ENCODE measurements at places on chromosomes 11 and 22. TPM values are rescaled to one million over a fixed set of nuclear protein-coding genes. Genes with fewer than 3 reads are reported as not detected.

Gene THY1
- 13.7 TPM for total RNA-seq

GRCh38 chr11:44638032-44638431 is 72.6 kb downstream of the CD82 start:
- H3K4me1 ChIP-seq: peaks cover 4% of the 10 kb centered on the region
- no peak overlapping the region for H3K27ac ChIP-seq

DNA sequence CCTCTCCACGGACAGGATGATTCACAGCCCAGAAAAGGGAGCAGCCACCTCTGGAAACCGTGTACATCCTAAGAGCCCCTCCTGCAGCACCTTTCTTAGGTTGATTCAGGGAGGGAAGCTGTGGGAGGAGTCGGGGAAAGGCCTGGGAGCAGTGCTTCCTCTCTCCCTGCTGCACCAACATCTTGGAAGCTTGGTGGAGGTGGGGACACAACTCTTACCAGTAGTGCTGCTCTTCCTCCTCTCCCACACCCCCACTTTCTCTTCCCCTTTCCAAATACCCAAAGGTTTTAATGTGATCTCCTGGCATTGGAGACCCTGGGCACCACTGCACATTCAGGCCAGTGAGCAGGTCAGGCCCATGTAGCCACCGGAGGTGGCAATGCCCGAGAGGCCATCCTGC is 46.4 kb upstream of the HORMAD2 start:
- H3K27me3 ChIP-seq: no peaks in the 10 kb centered on the region
- no peak for DNase-seq
- no peak overlapping the region for H3K4me3 ChIP-seq

DNA sequence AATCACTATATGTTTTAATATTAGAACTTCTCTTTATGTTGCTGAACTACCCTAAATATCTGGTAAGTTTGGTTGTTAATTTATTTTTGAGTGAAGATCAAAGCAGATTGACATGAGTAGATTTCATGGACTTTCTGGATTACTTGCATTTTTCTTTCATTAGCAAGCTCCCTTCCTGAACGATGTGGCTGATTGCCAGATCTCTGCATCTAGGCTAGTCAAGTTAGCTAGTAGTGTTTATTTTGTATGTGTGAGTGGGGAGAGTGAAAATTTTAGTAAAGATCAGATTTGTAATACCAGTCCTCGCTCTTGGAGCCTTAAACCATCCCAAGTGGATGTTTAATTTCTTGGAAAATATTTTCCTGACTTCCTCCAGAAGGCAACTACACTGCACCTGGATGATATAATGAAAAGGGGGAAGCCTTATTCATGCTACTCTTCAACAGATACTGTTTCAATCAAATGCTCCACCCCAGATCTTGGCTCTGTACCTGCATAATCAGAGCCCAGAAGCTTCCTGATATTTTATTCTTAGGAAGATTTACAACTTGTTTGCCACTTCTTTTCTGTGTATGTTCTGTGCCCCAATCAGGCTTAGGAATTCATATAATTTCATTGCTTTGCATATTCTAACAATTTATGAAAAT is 143.2 kb upstream of the GRIA4 start:
- H3K4me1 ChIP-seq: 0 out of 2 replicates have a peak, but pooled peaks cover 3% of the 10 kb centered on the region
- no peaks in the 10 kb centered on the region for H3K27me3 ChIP-seq
- H3K4me3 ChIP-seq: no peak overlapping the region
- no peak for DNase-seq
- no peaks in the 10 kb centered on the region for H3K36me3 ChIP-seq

- no peaks in the 10 kb centered on the region for H3K36me3 ChIP-seq
- no peaks in the 10 kb centered on the region for H3K4me1 ChIP-seq
- H3K27me3 ChIP-seq: no peaks in the 10 kb centered on the region
- no peak for DNase-seq
- no peak overlapping the region for H3K4me3 ChIP-seq
Measured at GRCh38 chr11:106415510-106415909, 338.0 kb downstream of the AASDHPPT start.

DNA sequence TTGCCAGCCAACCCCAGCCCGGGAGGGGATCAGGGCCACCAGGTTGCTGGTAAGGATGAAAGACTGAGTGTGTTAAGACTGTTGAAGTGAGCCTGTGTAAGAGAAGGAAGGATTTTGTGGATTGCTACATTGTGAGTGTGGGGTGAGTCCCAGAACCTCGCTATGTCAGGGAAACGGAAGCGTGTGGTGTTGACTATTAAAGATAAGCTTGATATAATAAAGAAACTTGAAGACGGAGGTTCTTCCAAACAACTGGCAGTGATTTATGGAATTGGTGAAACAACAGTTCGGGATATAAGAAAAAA is 627 bp downstream of the JRKL start:
- peaks cover 2% of the 10 kb centered on the region for H3K36me3 ChIP-seq
- peak overlapping the region; percentile 92 for H3K27ac ChIP-seq
- no peaks in the 10 kb centered on the region for H3K27me3 ChIP-seq
- H3K4me1 ChIP-seq: peaks cover 24% of the 10 kb centered on the region
- peak; percentile 22 for DNase-seq

GRCh38 chr11:86438685-86439084 is 64.0 kb downstream of the CCDC81 start:
- no peak for DNase-seq
- no peaks in the 10 kb centered on the region for H3K36me3 ChIP-seq
- H3K27me3 ChIP-seq: no peaks in the 10 kb centered on the region
- no peak overlapping the region for H3K4me3 ChIP-seq

GRCh38 chr11:7892840-7893254 is 38.2 kb downstream of the OR10A6 start:
- H3K27ac ChIP-seq: peak overlapping the region; percentile 45
- peak; percentile 63 for DNase-seq
- H3K36me3 ChIP-seq: no peaks in the 10 kb centered on the region
